NCI-H1930 (cell line): ENCODE measurements at places on chromosomes 3 and 15.
A peak's percentile ranks its signal among the peaks of the same experiment; 100 is the strongest.

- DNase-seq = no peak
Observed at GRCh38 chr15:66961407-66961884, 104.0 kb upstream of the SMAD3 start.

DNA sequence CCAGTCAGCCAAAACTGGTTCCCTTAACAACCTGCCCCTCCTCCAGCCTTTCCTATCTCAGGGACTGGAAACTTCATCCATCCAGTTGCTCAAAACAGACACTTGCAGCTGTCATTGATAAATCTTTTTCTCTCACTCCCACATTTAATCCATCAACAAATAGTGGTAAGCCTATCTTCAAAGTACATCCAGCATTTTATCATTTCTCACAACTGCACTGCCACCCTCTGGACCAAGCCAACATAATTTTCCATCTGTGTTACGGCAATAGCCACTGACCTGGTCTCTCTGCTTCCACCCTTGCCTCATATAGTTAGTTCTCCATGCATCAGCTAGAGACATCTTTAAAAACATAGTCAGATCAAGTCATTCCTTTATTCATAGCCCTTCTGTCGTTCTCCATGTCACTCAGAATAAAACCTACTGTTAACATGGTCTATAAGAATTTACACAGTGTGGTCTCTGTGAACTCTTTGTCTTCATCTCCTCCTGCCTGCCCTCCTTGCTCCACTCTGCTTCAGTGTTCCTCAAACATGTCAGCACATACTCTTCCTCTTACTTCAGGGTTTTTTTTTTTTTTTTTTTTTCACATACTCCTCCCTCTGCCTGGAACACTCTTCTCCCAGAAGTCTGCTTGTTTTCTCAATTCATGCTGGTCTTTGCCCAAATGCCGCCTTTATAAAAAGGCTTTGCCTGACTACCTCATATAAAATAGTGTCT is 102.5 kb upstream of the COL6A5 start:
- DNase-seq = no peak

DNA sequence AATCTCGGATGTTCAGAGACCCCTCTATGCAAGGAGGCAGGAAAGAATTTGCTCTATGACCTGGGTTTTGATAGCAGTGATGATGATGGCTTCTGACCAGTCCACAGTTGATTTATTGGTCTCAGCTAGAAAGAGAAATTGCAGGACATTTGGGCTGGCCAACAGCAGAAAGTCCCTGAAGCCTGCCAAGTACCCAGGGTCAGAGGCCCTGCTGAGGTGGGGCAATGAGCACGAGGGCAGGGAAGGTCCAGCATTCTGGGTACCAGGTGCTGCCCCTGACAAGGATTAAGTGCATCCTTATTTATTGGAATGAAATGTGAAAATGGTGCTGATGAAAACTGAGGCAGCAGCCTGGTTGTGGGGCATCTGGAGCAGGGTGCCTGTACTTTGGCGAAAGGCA is 19.8 kb downstream of the C3orf62 start:
- DNase-seq = no peak

GRCh38 chr3:52633786-52634185 is 51.9 kb downstream of the PBRM1 start:
- DNase-seq = no peak

DNA sequence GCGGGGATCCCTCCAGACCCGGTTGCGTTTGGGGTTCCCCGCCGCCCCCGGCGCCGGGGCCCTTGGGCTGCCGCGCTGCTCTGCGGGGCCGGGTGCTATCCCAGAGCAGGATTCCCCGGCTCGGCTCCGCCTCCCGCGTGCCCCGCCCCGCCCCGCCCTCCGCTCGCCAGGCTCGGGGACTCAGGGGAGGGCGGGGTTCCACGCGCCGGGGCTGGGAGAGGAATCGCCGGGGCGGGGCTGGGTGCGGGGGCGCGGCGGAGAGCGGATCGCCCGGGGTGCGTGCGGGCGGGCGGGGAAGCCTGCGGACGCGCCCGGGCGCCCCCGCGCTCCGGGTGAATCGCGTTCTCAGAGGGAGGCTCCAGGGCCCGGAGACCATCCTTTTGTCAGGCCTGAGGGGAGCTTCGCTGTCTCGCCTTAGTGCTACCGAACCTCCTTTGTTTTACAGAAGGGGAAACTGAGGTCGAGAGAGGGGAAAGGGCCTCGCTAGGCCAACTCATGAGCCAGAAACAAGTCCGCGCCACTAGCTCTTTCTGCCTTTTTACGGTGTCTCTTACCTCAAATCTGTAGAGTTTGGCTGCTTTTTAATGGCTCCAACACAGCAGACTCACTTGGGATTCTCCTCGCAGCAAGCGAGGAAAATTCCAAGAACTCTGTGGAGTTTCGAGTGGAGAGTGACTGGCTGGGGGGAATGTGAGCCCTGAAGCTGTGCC is at the start of gene TMEM158:
Gene TMEM158 (minus strand): TSS at position 82 of the 710 bp plus-strand sequence. CDS start 260 bp downstream, outside the sequence.
- DNase-seq = no peak

GRCh38 chr15:70625438-70625837 is 137.9 kb downstream of the UACA start:
- DNase-seq = no peak

DNA sequence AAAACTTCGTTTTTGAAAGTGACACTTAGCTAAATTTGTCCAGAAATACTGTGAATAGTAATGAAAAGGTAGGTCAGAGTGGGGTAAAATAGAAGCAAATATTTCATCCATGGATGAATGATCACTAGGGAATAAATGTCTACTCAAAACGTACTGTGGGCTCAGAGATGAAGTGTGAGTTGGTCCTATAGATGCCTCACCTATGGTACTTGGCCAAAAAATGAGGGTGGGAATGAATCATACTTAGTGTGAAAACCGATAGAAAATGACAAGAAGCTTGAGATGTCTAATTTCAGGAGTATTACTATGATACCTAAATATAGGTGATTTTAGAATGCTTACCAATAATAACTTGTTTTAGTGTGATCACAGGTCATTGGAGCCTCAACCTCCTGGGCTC is 155.9 kb downstream of the GMNC start:
- DNase-seq = no peak

GRCh38 chr15:93485438-93486327 is 396.7 kb upstream of the RGMA start:
- no peak for DNase-seq

DNA sequence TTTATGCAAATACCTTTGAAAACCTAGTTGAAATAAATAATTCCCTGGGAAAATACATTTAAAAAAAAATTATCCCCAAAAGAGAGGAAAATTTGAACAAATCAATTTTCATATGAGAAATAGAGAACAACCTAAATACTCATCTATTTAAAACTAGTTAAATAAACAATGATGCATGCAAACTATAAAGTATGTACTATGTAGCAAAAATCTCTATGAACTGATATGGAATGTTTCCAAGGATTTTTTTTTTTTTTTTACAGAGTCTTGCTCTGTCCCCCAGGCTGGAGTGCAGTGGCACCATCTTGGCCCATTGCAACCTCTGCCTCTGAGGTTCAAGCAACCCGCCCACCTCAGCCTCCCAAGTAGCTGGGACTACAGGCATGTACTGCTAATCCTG is 27.2 kb upstream of the B3GALNT1 start:
- no peak for DNase-seq

- peak; percentile 18 for DNase-seq
Observed at GRCh38 chr15:53331328-53332190, 427.9 kb downstream of the WDR72 start.

GRCh38 chr3:13852638-13853009 is 27.2 kb downstream of the WNT7A start:
- no peak for DNase-seq

GRCh38 chr3:187536185-187536584 is 134.0 kb downstream of the SST start:
- DNase-seq = no peak

- DNase-seq = no peak
Observed at GRCh38 chr3:46865031-46865507, 1.8 kb upstream of the MYL3 start.

GRCh38 chr3:136311261-136311660 is 61.1 kb downstream of the PCCB start:
- no peak for DNase-seq

DNA sequence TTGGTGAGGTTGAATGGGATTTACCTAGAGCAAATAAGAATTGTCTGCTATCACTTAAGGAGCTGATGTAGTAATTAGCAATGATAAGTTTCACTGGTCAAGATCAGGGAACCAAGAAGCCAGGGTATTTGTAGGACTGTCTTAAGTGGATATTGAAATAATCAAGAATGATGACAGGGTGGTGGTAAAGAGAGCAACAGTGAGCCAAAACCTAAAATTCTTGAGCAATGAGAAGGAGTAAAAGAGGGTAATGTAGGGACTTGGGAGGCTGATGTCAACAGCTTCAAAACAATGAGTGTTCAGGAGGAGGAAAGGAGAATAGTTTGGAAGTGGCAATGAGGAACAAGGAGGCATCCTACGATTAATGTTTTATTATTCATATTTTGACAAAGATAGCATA is 31.5 kb upstream of the SLC2A2 start:
- DNase-seq = no peak

- DNase-seq = no peak
Observed at GRCh38 chr15:62094388-62094787, 27.6 kb downstream of the C2CD4A start.

GRCh38 chr15:22908830-22909229 is 70.4 kb downstream of the NIPA2 start:
- no peak for DNase-seq

GRCh38 chr3:162139841-162140240 is 643.2 kb downstream of the OTOL1 start:
- no peak for DNase-seq

DNA sequence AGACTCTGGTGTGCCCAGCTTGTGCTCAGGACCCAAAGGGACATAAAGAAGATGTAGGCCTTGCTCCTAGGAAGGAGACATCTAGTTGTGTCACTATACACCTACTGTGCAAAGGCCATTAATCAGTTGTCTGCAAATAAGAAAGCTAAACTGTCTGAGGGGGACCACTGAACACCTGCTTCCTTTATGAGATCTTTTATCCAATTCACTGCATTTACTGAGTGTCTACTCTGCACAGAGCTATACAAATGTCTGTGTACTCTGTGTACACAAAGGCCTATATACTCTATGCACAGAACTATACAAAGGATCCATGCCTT is 124.8 kb downstream of the CTNNB1 start:
- no peak for DNase-seq

GRCh38 chr3:31917303-31918005 is 63.6 kb downstream of the OSBPL10 start:
- no peak for DNase-seq

GRCh38 chr3:197191897-197192296 is 106.5 kb downstream of the DLG1 start:
- no peak for DNase-seq

GRCh38 chr3:16143861-16144447 is 30.5 kb upstream of the GALNT15 start:
- no peak for DNase-seq

DNA sequence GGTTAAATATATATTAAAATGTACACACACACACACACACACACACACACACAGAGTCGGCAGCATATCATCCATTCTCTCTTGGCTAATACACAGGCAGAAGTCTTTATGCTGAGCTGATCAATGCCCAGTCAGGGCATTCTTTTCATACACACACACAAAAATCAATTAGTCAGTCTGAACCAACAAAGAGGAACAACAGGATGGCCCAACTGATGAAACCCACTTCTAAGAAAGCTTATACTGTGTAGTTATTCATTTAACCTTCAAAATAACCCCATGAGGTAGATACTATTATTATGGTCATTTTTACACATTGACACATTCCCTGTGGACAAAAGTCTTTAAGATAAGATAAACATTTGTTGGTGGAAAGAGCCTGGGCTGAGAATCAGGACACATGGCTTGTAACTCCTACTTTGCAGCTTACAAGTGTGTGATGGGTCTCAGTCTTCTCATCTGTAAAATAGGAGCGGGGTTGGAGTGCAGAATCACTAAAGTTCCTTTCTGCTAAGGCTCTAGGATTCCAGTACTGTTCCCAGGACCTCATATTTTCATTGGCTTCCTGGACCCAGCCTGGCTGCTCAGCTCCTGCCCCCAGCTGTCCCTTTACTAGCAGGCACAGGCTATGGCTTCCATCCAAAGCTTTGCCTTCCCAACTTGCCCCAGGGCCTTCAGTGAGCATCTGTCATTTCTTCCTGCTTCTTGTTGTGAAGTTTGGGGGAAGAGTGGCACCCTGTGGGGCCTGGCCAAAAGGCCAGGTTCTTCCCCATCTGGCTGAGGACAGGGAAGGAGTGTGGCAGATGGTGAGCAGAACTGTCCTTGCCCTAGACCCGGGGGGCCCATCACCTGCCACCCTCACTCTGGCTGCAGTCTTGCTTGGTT is 27.2 kb upstream of the GLCE start:
- DNase-seq = no peak

DNA sequence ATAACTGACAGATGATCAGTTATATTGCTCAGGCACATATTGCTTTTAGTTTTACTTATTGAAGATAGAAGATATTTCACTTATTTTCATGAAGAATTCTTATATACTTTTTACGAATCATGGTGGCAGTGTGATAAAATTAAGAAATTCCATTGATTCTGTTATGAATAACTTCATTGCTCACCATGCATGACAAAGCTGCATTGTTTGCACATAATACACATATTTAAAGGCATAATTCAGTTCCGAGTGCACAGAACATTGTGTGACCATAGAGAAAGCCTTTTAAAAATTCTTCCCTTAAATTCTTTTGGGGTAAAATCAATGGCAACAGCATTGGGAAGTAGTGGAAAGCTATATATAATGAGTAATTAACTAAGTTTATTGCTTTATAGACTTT is 82.5 kb upstream of the NAALADL2 start:
- no peak for DNase-seq

- DNase-seq = no peak
Observed at GRCh38 chr15:63165166-63165859, 8.0 kb upstream of the RPS27L start.

DNA sequence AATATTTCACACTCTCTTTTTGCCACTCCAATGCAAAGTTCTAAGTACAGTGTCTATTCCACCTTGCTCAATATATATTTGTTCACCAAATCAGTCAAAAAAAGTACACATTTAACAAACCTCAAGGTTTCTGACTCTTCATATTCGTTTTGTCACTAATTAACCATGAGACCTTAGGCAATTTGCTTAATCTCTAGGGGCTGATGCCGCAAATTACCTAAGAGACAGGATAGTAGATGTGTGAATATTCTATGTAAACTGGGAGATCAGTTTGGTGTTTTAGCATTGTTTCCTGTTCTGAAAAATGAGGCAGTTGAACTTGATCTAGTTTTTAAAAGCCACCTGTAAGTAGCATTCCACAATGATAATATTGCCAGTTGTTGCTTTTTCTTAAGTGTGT is 182.5 kb upstream of the KCNH8 start:
- no peak for DNase-seq

- DNase-seq = no peak
Observed at GRCh38 chr15:84714821-84715220, 1.1 kb downstream of the SEC11A start.

- DNase-seq = no peak
Observed at GRCh38 chr3:116002235-116002634, 378.9 kb downstream of the GAP43 start.

DNA sequence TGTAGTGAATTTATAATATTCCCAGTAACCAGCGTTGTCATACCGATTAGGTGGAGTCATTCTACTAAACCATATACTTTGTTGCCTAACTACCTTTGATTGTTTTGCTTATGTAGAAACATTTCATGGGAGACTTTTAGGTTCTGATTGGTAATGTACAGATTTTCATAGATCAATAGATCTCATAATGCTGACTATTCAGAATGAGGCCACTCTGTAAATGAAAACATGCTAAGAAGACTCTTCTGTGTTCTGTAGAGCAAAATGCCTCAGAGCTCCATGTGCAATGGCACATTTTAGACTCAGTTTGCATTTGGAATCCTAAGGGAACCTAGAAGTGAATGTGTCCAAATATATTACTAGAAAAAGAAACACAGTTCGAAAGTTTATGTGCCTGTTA is 20.0 kb downstream of the CBLB start:
- DNase-seq = no peak

- no peak for DNase-seq
Observed at GRCh38 chr3:7638103-7638502, 777.2 kb downstream of the GRM7 start.
